HL-60 (cell line): ENCODE measurements at places on chromosomes 2 and 18.
A peak's percentile ranks its signal among the peaks of the same experiment; 100 is the strongest.

- DNase-seq, result peak; percentile 76
These were observed 67.2 kb downstream of the LRRFIP1 start for GRCh38 chr2:237694415-237695194.

- no peak for DNase-seq
These were observed 46.4 kb downstream of the CCDC85A start for GRCh38 chr2:56230156-56230555.

DNA sequence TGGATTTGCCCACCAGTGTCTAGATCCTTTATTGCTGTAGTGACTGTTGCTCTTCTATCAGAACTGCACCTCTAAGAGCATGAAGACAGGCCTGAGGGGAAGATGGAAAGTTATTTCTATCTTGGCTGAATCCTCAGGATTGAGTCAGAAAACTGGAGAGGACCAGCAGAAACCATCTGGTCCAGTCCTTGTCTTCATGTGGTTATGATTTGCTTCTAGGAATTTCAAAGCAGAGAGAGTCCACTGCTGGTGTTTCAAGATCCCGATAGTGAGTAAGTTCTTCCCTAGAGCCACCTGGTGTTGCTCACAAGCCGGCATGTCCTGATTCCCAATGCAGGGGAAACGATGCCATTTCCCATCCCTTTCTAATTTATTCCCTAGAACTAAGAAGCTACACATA, 84.2 kb downstream of the NCKAP5 start:
- DNase-seq, result no peak

GRCh38 chr2:105919191-105919811, 174.6 kb downstream of the NCK2 start:
- DNase-seq, result no peak

- DNase-seq, result no peak
These were observed at the start of gene RNPEPL1 for GRCh38 chr2:240567872-240568677. RNPEPL1 (plus strand) TSS chr2:240568484; CDS start chr2:240568587, 103 bp downstream.

DNA sequence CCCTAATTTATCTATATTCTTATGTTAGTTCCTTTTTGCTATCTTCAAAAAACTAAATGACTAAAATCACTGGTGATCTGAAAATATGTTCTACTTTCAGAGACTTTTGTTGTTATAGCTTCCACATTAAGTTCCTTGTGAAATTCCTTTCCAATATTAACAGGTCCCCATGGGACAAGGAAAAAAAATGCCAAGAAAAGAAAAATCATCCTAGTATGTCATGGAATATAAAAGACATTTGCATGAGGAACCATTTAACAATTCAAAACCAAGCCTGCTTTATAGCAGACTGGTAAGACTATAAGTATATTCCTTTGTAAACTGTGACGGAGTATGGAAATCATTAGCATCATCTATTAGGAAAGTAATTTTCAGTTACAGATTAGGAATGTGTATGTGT, 48.1 kb downstream of the COBLL1 start:
- DNase-seq, result no peak

- DNase-seq, result no peak
These were observed 71.2 kb upstream of the CNTNAP5 start for GRCh38 chr2:123953846-123954245.
